Activated CD4-positive, alpha-beta T cell treated with anti-CD3 and anti-CD28 coated beads, Interleukin-2, amount 10 ng/mL, durations not matched to agents 24 days and 14 days (primary cell): ENCODE measurements at places on chromosomes 5 and 9. TPM values are rescaled to one million over a fixed set of nuclear protein-coding genes. Genes with fewer than 3 reads are reported as not detected.

The FOXD4L5 gene
- 0.17 TPM in 1 of 2 replicates, not detected in the other for total RNA-seq

- DNase-seq, result no peak
- no peaks in the 10 kb centered on the region for H3K36me3 ChIP-seq
- peaks cover 2% of the 10 kb centered on the region for H3K4me1 ChIP-seq
- H3K27me3 ChIP-seq, result peaks cover 4% of the 10 kb centered on the region
- H3K27ac ChIP-seq, result no peak overlapping the region
Measured at GRCh38 chr5:142527234-142527633, 158.7 kb downstream of the FGF1 start.

The CCNG1 gene
- 72.5 and 75.1 TPM in 2 replicates for total RNA-seq

DNA sequence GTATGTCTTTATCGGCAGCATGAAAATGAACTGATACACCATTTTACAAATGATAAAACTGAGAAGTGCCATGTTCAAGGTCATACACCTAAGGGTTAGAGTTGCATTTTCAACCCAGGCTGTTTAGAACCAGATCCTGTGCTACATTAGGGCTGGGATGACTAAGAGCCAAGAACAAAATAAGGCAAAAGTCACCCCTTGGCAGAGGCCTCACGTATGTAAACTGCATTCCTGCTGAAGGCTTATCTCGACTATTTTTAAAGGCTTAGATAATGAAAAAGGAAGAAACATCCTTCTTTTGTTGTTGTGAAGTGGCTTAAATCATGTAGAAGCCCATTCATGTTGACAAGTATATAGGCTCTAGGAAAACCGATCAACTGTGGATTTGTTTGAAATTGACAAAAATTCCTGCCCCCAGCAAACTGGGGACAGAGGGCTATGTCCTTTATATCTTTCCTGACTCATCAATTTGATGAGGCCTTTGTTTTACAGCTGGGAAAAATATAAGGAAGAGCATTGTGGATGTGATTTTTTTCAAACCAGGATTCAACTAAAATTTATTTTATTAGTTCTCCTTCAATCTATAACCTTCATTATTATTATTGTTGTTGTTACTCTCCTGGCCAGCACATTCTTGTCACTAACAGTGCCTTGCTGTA is 196.5 kb downstream of the SNX18 start:
- no peak overlapping the region for H3K27ac ChIP-seq
- DNase-seq, result no peak
- H3K4me3 ChIP-seq, result no peak overlapping the region
